ENCODE measurements at places on chromosomes 2 and 18. TPM values are rescaled to one million over a fixed set of nuclear protein-coding genes. Genes with fewer than 3 reads are reported as not detected.

AFF3 gene
- not detected for total RNA-seq

CD207 gene
- not detected for total RNA-seq

CXCR4 gene
- 57.4 TPM for total RNA-seq

FOXD4L1 gene
- 0.17 TPM for total RNA-seq

OR6B3 gene
- not detected for total RNA-seq

TXNDC2 gene
- not detected for total RNA-seq

UGT1A3 gene
- total RNA-seq = not detected

PROKR1 gene
- total RNA-seq = not detected

All from dermis blood vessel endothelial cell (primary cell).